Esophagus squamous epithelium (tissue), 5 donors: ENCODE measurements at places on chromosomes 13 and 19. TPM values are rescaled to one million over a fixed set of nuclear protein-coding genes. Genes with fewer than 3 reads are reported as not detected.

- no peaks in the 10 kb centered on the region for H3K36me3 ChIP-seq
- H3K4me3 ChIP-seq = no peak overlapping the region
- peaks cover 10% of the 10 kb centered on the region for H3K4me1 ChIP-seq
These were observed 5.4 kb upstream of the LRFN1 start for GRCh38 chr19:39325778-39326665.

DNA sequence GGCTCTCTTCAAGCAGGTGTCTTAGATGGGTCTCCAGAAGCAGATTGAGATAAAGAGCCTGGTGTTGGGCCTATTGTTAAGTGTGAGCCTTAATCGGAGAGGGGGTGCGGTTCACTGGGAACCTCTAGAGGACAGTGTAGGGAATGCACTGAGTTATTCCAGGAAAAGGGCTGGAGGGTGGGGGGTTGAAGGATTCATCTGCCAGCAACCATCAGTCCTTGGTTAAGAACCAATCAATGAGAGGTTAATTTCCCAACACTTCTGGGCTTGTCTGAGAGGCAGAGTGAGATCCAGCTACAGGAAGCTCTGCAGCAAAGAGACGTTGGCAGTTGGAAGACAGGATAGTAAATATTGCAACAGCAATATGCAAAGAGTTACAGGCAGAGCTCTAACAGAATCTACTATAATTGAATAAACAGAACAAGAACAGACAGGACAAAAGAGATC lies 28.7 kb downstream of the CYP4F2 start:
- DNase-seq = no peak
- H3K4me1 ChIP-seq = peaks cover 3% of the 10 kb centered on the region
- no peaks in the 10 kb centered on the region for H3K27me3 ChIP-seq
- no peak overlapping the region for H3K4me3 ChIP-seq

- H3K36me3 ChIP-seq = no peaks in the 10 kb centered on the region
- H3K27ac ChIP-seq = no peak overlapping the region
- H3K27me3 ChIP-seq = no peaks in the 10 kb centered on the region
- no peaks in the 10 kb centered on the region for H3K4me1 ChIP-seq
These were observed 170.2 kb downstream of the TEX29 start for GRCh38 chr13:111490611-111491010.

GRCh38 chr13:56924401-56924800 lies 216.3 kb upstream of the PRR20A start:
- H3K4me1 ChIP-seq = no peaks in the 10 kb centered on the region
- no peak overlapping the region for H3K27ac ChIP-seq
- no peak overlapping the region for H3K4me3 ChIP-seq
- DNase-seq = no peak

GRCh38 chr19:50022823-50023222 lies 2.3 kb downstream of the VRK3 start:
- peaks cover 29% of the 10 kb centered on the region for H3K4me1 ChIP-seq
- DNase-seq = no peak
- H3K27ac ChIP-seq = no peak overlapping the region
- no peaks in the 10 kb centered on the region for H3K36me3 ChIP-seq

DNA sequence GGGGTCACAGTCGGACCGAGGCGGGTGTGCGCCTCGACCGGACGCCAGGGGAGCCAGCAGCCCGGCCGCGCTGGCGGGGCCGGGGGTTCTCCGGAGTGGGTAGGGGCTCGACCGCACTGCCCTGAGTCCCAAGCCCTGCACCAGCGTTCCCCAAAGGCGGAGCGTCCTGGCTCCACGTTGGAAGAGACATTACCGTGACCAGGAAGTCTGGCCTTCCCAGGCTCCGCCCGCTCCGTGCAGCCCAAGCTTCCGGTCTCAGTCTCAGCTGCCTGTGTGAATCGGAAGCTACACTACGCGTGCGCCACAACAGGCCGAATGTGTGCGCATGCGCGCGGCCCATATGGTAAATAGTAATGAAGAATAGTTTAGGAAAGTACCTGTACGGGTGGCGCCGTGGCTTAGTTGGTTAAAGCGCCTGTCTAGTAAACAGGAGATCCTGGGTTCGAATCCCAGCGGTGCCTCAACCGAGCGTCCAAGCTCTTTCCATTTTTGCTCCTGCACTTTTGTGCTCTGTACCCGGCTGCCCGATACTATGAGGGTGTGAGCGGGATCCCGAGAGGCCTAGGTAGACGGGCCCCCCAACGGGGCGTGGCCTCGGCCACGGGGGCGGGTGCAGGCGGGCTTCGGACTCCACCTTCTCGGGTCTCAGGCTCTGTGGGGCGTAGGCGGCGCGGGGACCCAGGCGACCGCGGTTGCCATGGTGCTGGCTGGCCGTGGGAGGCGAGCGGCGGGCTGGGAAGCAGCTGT lies 17.3 kb upstream of the LRP3 start:
- no peaks in the 10 kb centered on the region for H3K27me3 ChIP-seq
- peak overlapping the region; percentile 88 for H3K4me3 ChIP-seq
- no peaks in the 10 kb centered on the region for H3K36me3 ChIP-seq
- DNase-seq = peak; percentile 97
- H3K4me1 ChIP-seq = peaks cover 21% of the 10 kb centered on the region

DNA sequence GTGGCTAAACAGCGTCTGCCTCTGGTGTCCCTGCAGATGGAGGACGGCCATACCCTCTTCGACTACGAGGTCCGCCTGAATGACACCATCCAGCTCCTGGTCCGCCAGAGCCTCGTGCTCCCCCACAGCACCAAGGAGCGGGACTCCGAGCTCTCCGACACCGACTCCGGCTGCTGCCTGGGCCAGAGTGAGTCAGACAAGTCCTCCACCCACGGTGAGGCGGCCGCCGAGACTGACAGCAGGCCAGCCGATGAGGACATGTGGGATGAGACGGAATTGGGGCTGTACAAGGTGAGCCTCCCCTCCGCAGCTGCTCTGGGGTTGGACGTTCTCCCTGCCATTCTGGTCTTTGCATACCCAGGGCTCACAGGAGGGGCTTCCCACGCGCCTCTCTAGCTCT lies 19.9 kb downstream of the UHRF1 start:
- H3K4me1 ChIP-seq = no peaks in the 10 kb centered on the region
- no peaks in the 10 kb centered on the region for H3K36me3 ChIP-seq
- H3K27me3 ChIP-seq = no peaks in the 10 kb centered on the region

DNA sequence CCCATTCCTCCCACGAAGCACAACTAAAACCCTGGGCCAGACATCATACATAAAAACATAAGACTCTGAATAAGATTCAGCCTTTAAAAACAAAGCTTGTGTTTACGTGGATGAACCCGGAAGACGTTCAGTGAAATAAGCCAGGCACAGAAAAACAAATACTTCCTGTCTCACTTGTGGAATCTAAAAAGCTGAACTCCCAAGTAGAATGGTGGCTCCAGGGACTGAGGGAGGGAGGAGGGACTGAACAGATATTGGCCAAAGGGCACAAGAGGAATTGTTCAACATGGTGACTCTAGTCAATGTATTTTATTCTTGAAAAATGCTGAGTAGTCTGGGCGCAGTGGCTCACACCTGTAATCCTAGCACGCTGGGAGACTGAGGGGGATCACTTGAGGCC lies 35.7 kb upstream of the TPM4 start:
- no peak for DNase-seq
- H3K4me3 ChIP-seq = no peak overlapping the region
- H3K4me1 ChIP-seq = peaks cover 14% of the 10 kb centered on the region
- no peak overlapping the region for H3K27ac ChIP-seq
- no peaks in the 10 kb centered on the region for H3K36me3 ChIP-seq
- H3K27me3 ChIP-seq = no peaks in the 10 kb centered on the region

DNA sequence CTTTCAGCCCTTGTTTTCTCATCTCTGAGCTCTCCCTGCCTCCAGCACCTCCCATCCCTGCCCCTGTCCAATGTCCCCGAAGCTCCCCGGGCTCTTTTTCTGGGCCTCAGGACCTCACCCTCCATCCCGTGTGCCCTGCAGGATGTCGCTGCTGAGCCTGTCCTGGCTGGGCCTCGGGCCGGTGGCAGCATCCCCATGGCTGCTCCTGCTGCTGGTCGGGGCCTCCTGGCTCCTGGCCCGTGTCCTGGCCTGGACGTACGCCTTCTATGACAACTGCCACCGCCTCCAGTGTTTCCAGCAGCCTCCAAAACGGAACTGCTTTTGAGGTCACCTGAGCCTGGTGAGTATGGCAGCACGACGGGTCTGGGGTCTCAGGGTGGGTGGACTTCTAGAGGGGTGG lies 51.1 kb upstream of the CYP4F8 start:
- H3K27me3 ChIP-seq = no peaks in the 10 kb centered on the region
- DNase-seq = no peak
- peaks cover 9% of the 10 kb centered on the region for H3K4me1 ChIP-seq
- H3K27ac ChIP-seq = no peak overlapping the region
- no peak overlapping the region for H3K4me3 ChIP-seq
- no peaks in the 10 kb centered on the region for H3K36me3 ChIP-seq

Gene NLRP12
- not detected for total RNA-seq

Gene MADCAM1
- total RNA-seq = 0.19 TPM

Gene CPT1C
- 1.3 TPM for total RNA-seq

Gene THSD1
- 7.3 TPM for total RNA-seq

Gene ZNF682
- 0.73 TPM for total RNA-seq

Gene ZNF790
- total RNA-seq = 7.1 TPM

Gene POMP
- total RNA-seq = 42.8 TPM

Gene MAST1
- total RNA-seq = not detected
